ENCODE measurements at places on chromosomes 7 and 10.

GRCh38 chr10:95782318-95782717, 26.4 kb downstream of the ENTPD1 start:
- no peak for DNase-seq

DNA sequence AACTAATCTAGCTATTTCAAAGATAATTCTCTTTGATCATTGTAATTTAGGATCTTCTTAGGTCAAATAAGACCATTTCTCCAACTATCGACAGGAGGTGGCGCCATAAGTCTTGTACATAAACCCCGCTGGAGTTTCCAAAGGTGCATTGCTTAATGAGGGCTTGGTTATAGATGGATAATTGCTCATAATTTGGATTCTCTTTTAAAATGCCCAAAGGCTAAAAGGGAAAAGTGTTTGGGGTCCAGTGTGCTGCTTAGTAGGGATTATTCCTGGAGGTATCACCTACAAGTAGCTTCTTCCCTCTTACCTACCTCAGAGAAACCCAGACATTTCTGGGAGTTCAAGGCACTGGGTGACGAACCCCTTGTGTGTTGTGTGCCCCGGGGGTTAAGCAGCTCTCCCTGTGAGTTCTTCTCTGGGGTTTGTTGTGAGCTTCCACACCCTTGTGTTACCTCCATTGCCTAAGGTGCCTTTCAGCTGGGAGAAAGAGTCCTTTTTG, 75.2 kb downstream of the PAXIP1 start:
- DNase-seq: peak; percentile 63

GRCh38 chr7:33669251-33669670, 236.1 kb upstream of the BMPER start:
- no peak for DNase-seq

GRCh38 chr10:28676326-28676967, 874 bp upstream of the BAMBI start:
- no peak for DNase-seq

GRCh38 chr10:94777886-94778458, 15.5 kb downstream of the CYP2C19 start:
- DNase-seq: no peak

- no peak for DNase-seq
Observed at GRCh38 chr10:43273997-43274396, 7.1 kb upstream of the RASGEF1A start.

GRCh38 chr10:62972103-62972502, 155.9 kb upstream of the EGR2 start:
- DNase-seq: no peak

Measured in stimulated activated CD8-positive, alpha-beta memory T cell treated with anti-CD3 and anti-CD28 coated beads, Interleukin-4, amount 100 ng/mL, for 1 hour (primary cell).